ENCODE measurements at places on chromosomes 5 and 9.

DNA sequence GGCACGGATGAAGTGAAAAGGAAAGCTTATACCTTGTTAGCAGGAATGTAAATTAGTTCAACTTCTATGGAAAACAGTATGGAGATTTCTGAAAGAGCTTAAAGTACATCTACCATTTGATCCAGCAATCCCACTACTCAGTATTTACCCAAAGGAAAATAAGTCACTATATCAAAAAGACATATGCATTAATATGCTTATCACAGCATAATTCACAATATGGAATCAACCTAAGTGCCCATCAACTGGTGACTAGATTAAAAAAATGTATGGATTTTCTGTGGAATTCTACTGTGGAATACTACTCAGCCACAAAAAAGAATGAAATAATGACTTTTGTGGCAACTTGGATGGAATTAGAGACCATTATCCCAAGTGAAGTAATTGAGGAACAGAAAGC lies 279.6 kb downstream of the GABRB2 start:
- no peak for DNase-seq

- no peak for DNase-seq
Measured at GRCh38 chr5:123546657-123547056, 34.7 kb downstream of the CSNK1G3 start.

DNA sequence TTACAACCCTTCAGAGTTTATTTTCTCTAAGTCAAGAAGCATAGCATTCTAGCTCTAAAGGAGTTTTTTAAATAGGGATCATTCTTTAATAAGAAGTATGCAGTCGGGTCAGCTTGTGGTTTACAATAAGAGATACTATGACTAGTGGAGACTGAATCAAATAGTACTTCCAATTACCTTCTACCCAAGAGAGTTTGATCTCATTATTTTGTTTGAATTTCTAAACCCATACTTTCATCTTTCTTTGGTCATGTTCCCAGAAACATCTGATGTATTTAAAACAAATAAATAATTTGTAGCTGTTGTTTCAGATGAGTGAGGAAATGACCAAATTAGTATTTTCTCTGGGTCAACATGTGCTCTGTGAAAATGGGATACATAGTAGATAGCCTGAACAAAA lies 160.2 kb upstream of the CDH6 start:
- no peak for DNase-seq

GRCh38 chr5:151153766-151154272 lies 3.8 kb downstream of the ANXA6 start:
- DNase-seq: no peak

DNA sequence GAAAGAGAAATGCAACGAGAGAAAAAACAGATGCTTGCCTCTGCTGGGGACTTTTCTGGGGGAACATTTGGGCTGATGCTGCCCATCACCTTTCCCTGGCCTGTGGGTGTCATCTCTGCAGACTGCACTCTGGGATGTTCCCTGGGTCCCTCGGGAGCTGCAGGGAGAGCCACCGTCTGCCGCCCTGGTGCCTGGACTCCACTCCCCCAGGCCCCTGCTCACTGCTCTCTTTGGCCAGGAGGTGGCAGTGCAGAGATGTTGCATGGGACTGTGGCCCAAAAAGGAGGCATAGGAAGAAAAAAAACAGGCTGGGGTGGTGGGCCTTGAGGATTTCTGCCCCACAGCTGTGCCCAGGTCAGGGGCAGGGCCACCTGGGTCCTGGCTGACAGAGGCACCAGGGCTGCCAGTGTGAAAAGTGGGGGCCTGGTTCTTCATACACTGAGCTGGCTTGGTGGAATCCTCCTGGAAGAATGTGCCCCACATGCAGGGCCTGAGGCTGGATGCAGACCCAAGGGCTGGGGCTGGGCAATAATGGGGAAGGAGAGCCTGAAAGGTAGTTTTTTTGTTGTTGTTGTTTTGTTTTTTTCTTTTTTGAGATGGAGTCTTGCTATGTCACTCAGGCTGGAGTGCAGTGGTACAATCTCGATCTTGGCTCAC lies 353.6 kb downstream of the SLIT3 start:
- DNase-seq: no peak

- DNase-seq: no peak
Measured at GRCh38 chr5:96590796-96591195, 71.4 kb upstream of the CAST start.

- DNase-seq: no peak
Measured at GRCh38 chr9:120310035-120310434, 269.9 kb downstream of the CDK5RAP2 start.

DNA sequence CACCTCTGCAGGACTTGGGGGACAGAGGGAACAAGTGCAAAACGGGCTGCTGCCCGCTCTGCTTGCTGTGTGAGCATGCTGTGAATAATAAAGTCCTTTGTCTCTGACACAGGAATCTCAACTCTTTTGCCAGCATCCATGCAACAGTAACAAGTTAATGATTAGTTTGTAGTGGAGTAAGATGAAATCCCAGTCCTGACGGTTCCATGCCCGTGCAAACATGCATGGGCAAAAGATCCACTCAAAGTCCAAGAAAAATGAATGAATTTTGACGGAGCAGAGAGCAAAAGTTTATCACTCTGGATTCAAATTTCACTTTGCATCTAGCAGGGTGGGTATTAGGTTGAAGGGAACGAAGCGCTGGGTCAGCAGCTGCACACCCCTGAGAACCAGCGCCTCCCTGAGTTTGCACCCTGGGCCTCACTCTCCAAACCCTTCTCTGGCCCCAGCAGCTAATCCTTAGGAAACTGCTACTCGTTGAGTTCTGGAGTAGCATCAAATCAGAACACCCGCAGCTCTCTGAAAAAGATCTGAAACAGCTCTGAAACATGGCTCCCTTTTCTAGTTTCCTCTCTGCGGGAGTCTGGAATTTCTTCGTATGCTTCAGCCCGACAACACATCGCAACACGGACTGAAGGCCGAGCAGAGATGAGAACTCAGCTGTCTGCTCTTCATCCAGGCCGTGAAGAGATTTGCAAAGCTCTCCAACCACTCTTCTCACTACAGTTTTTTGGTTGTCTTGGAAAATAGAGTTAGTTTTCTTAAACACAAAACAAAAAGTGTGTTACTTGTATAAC lies 45.6 kb upstream of the RUFY1 start:
- no peak for DNase-seq

DNA sequence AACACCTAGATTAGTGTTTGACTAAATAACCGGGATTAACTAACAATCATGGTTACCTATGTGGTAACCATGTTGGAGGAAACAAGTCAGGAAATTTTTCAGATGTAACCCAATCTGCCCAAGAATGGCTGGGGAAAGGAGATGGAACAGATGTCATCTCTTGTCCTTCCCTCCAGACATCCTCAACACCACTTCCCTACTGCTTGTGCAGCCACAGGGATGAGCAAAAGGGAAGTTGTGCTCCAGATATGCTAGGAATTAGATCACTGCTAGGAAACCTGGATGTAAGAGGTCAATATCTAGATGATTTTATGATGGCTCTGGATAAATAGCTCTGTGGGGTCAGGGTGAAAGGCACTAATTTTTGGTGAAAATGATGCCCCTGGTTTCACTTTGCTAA lies 61.3 kb upstream of the ELL2 start:
- no peak for DNase-seq

DNA sequence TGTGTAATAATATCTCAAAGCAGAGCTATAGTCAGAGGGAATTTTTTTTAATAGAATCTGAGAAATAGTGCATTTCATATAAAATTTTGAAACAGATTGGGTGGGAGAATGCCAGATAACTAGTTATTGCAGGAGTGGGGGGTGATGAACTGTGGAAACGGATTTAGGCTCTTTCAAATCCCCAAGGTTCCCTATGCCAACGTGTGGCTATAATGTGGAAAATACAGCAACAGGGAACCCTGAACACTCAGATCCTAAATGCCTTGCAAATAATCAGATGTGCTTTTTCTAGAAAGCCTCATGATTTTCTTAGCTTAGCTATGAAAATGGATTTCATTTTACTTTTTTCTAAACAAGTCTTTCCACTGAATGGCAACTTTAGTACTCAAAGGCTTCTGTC lies 180.5 kb upstream of the DMAC1 start:
- no peak for DNase-seq

- no peak for DNase-seq
Measured at GRCh38 chr9:135098400-135099105, 11.1 kb downstream of the OLFM1 start.

DNA sequence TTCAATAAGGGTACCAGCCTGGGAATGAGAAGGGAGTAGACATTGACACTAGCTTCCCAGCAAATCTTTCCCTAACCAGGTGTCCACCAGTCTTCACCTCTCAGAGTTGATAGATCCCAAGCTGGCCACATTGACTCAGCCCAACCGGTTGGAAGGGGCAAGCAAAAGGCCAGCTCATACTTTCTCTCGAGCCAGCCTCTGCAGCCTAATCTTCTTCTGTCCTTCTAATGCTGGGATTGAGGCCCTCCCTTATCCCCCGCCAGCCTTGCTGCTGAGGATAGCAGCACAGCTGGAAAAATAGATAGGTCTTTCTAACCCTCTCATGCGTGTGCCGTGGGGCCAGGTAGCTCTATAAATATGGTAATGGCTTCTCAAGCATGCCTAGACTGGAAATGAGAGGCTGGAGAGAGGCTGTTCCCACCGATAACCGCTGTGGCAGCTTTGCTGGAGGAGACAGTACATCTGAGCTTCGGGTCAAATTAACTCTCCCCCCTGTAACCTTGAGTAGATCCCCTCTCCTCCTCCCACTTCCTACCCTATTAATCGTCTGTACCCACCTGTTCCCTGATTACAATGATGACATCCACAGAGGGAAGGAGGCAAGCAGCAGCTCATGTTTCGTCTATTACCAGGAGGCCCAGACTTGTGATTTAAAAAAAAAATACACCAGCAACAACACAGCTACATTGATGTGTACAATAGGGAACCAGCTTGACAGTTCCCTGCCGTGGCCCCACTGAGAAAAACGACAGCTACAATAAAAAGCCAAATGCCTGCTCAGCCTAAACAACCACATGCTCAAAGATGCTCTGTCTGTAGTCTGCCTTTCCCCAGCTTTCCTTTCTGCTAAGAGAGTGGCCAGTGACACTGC lies 219.9 kb upstream of the BRINP1 start:
- no peak for DNase-seq

Data from CD4-positive, alpha-beta T cell treated with Interleukin-4 for 1 hour (primary cell).